Esophagus mucosa (tissue), 1 donor: ENCODE measurements at places on chromosomes 12 and 14. TPM values are rescaled to one million over a fixed set of nuclear protein-coding genes. Genes with fewer than 3 reads are reported as not detected.

DNA sequence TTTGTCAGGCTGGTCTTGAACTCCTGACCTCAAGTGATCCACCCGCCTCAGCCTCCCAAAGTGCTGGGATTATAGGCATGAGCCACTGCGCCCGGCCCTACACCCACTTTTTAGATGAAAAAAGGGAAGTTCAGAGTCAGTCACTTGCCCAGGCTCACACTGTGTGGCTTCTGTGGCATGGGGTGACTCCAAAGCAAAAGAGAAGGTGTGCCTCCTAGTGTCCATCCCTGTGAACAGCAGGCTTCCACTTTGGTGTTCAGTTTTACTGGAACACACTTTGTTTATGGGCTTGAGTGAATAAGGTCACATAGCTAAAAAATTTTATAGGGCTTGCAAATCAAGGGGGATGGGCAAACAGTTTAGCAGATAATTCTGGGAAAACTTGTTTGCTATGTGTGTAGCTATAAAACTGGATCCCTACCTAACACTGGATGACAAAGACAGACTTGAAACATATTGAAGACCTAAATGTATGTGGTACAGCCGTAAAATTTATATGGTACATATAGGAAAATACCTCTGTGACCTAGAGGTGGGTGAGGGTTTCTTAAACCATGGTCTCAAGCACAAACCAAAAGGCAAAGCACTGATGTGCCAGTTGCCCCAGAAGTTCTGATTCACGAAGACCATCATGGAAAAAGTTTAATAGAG, 54.9 kb downstream of the EID3 start:
- ATAC-seq: peak; percentile 85

ADAMTS20 gene
- not detected for total RNA-seq

CABP1 gene
- total RNA-seq: 0.16 TPM

DNA sequence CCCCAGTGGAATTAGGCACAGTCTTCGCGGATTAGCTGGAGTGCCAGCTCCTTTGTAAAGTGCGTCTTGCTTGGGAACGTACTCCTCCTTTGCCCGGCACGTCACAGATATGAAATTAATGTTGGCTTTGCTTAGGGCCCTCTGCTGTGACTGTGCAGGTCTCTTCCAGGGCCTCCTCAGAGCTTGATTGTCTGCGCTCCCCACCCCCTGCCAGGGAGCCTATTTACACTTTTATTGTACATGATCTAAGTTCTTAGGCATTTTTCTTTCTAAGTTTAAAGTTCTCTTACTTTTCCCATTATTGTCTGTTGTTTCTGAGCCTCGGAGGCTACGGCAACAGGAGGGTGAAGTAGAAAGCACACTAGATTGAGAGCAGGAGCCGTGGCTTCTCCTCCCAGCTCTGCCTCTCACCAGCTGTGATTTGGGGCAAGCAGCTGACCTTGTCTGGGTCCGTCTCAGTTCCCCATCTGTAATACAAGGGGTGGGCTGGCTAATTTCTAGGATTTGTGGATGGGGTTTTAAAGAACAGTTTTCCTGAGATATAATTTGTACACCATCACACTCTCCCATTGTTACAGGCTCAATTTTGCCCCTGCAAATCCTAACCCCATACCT, 81.8 kb downstream of the TSPAN9 start:
- ATAC-seq: no peak

DNA sequence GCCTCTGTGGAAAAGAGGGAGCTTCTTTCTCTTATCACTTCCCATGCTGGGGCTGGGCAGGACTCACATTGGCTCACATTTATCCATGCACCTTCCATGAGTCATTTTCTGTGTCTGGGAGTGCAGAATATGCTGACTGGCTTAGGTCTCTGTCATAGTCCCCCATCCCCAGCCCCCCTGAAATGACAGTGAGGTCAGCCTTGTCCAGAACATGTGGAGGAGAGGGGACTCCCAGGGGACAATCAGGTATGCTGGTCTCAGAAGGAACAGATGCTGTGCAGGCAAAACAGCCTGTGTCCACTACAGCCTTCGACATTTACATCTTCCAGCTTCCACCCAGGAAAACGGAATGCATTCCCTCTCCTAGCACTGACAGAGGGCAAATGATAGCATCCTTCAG, 35.0 kb downstream of the ADGRD1 start:
- ATAC-seq: no peak

DNA sequence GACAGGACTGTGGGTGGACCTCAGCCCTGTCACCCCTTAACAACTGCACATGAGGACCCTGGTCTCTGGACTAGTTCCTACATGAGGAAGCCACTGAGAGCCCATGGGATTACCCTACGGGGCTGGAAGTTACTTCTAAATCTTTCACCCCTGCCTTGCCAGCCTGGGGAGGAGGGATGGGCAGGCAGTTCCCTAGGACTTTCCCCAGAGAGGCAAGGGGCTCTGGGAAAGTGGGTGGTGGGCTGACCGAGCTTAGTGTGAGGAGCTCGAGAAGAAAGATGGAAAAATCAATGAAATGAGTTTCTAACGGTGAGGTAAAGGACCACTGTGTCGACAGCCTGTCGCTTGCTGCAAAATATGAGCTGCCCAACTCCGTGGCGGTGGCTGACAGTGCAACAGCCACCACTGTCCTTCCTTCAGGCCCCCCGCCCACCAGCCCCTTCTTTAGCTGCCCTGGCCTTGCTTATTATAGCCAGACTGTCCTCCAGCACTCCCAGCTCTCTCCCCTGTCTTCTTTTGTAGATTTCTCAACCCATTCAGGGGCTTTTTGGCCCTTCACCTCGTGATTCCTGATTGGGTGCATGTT, 5.0 kb downstream of the ZFHX2 start:
- ATAC-seq: no peak

DNA sequence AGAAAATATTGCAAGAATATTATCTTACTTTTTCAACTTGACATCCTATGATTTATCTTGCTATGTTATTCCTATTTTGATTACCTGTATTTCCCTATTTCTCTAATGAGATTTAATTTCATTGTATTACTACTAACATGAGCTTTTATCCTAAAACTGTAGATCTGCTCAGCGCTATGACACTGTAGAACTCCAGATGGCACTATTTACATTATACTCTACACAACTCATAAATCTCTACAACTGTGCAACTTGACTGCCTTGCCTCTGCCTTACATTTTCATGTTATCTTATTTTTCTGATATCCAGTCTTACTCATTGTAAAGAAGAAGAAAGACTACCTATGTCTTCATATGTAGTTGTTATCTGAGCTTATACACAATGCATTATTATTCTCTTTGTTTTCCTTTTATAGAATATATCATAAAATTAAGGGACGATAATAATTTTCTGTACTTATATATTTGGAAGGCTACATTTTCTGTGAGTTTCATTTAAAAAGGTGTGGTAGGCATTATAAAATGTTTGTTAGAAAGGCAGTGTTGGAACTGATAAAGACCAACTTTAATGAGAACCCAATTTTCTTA, 24.1 kb downstream of the NUP37 start:
- ATAC-seq: peak; percentile 70

LPAR5 gene
- 18.9 TPM for total RNA-seq

GRCh38 chr12:49301760-49302159, 6.8 kb downstream of the PRPH start:
- no peak for ATAC-seq

BCAT1 gene
- total RNA-seq: 8.9 TPM

DNA sequence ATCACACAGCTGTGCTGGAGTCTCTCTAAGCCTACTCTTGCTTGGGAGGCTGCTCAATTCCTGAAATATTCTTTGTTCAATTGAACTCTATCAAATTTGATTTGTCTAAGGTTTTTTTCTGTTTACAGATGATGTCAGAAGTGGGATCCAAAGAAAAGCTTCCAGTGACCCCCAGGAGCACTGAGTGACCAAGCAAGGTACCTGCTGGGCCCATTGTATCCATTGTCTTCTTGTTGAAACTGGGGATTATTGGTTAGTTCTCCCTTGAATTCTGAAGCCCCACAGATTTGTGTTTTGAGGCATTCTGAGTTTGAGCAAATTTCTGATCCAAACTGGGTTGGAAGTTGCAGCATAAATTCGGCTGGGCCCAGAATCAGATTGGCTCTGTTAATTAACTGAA, 64.6 kb downstream of the MYF5 start:
- no peak for ATAC-seq

PMCH gene
- not detected for total RNA-seq

P2RX2 gene
- total RNA-seq: not detected

SLC10A1 gene
- total RNA-seq: not detected

GRCh38 chr12:132327336-132328171, 1.8 kb downstream of the GALNT9 start:
- ATAC-seq: peak; percentile 46

KRT73 gene
- not detected for total RNA-seq

DNA sequence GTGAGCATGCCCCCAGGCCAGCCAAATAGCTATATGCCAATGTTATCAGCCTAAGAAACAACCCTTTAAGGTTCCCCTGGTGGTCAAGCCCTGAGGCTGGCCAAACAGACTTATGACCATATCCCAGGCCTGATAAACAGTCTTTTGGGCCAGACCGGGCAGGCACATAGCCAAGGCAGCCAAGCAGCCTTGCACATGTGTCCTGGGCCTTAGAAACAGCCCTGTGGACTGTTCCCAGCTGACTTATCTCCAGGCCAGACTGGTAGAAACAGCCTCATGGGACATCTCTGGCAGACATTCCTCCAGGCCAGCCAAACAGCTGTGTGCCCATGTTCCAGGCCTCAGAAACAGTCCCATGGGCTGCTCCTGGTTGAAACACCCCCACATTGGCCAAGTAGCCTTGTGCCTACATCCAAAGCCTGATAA, 295.0 kb upstream of the MGAT4C start:
- no peak for ATAC-seq

KRT3 gene
- total RNA-seq: 1.0 TPM

SLC39A5 gene
- total RNA-seq: not detected

PEBP1 gene
- 142 TPM for total RNA-seq

DNA sequence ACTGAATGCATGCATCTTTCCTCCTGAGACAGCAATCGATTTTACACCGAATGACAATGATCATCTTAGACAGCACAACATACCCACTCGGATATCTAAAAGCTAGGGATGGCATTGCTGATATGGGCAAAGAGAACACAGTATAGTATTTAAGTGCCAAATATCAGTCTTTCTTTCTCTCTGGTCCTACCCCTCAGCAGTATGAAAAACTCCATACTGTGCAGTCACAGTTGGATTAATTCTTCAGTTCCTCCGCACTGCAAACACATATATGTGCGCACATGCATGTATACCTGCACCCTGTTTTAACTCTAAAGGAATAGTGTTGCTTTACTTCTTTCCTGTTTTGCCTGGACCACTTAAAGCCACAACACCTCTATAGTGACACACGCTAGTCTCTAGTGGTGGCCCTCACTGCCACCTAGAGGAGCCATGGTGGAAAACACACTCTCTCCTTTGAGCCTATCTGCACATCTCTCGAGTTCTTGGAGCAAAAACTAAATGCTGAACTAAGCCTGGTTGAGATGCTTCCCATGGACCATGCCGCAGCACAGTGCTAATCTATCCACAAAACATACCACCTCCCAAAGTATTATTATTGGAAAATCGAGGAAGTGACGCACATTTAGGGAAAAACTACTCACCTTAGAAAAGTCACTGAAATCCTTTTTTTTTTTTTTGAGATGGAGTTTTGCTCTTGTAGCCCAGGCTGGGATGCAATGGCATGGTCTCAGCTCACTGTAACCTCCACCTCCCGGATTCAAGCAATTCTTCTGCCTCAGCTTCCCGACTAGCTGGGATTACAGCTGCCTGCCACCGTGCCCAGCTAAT, 11.9 kb downstream of the TMEM52B start:
- ATAC-seq: peak; percentile 88

PZP gene
- total RNA-seq: not detected

PSMB5 gene
- total RNA-seq: 105 TPM

- no peak for ATAC-seq
Observed at GRCh38 chr12:42855362-42855950, 265.9 kb upstream of the PRICKLE1 start.

PAH gene
- total RNA-seq: not detected

DNA sequence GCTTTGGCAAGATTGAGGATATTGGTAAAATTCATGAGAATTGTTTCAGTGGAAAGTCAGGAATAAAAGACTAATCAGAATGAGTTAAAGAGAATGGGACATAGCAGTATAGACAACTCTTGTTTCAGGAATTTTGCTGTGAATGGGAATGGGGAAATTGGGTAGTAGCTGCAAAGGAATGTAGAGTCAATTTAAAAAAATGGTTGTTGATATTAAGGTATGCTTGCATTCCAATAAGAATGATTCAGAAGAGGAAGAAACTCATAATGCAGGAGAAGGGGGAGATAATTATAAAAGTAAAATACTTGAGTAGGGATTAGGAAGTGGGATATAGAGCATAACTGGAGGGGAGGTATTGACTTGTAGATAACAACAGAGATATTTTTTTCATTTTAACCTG, 40.7 kb downstream of the MNAT1 start:
- ATAC-seq: no peak

IGF1 gene
- total RNA-seq: 1.5 TPM

COL2A1 gene
- total RNA-seq: not detected
